ENCODE measurements at places on chromosomes 2 and 18.

DNA sequence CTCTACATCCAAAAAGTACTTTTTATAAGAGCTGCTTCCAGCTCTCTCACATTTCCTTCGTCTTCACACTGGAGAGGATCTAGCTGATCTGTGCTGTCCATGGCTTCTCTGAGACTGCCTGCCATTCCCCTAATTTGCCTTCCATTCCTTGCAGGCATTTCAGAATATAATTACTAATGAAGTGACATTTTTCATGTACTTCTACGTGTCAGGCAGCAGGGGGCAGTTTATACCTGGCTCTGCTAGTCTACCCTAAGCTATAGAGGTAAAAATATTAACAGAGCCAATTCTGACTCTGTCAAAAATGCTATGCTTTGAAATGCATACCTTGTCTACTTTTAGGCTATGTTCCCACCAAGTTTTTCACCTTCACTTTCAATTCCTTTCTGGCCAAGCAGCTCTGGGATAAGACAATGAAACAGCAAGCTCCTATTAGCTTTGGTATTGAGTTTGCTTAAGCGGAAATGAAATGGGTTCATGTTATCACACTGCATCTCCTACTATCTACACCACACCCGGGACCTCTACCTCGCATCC lies 81.9 kb downstream of the MEP1B start:
- no peak for DNase-seq

GRCh38 chr18:13574761-13575160 lies 151.6 kb downstream of the FAM210A start:
- no peak for DNase-seq

GRCh38 chr2:237653776-237654558 lies 26.6 kb downstream of the LRRFIP1 start:
- DNase-seq, result no peak

- no peak for DNase-seq
Measured at GRCh38 chr2:84674586-84674985, 158.3 kb downstream of the DNAH6 start.

- no peak for DNase-seq
Measured at GRCh38 chr2:63049211-63049969, 1.2 kb upstream of the OTX1 start.

GRCh38 chr18:77114415-77115191 lies 18.0 kb downstream of the MBP start:
- DNase-seq, result no peak

DNA sequence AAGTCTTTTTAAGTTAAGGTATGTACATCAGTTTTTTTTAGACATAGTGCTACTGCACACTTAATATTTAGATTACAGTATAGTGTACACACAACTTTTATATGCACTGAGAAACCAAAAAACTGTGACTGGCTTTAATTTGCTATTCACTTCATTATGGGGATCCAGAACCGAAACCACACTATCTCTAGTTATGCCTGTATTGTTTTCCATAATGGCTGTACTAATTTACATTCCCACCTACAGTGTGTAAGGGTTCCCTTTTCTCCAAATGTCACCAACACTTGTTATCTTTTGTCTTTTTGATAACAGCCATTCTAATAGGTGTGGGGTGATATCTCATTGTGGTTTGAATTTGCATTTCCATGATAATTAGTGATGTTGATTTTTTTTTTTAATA lies 213.4 kb upstream of the CCDC150 start:
- DNase-seq, result no peak

All from stimulated activated CD8-positive, alpha-beta memory T cell treated with anti-CD3 and anti-CD28 coated beads, Interleukin-15, amount 100 ng/mL, for 4 hours (primary cell).